GDM1 (cell line): ENCODE measurements at places on chromosomes 7 and 10.

DNA sequence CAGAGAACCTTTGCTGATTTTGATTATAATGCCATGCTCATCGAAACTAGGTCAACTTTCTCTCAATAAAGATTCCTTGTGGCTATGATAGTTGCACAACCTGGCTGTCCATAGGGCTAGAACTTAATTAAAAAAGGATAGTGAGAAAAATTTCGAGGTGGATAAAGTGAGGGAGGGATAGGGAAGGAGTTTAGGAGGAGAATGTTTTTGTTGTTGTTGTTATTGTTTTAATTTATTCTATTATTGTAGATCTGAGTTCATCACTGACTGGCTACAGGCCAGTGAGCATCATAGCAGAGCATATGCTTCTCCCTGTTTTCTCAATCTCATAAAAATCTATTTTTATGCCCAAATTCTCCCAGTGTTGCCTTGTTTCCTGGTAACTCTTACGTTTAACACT lies 688.7 kb upstream of the GRM3 start:
- DNase-seq = no peak

- no peak for DNase-seq
Measured at GRCh38 chr10:34013235-34013634, 678.8 kb upstream of the NRP1 start.

- no peak for DNase-seq
Measured at GRCh38 chr7:68434857-68435256, 1163.4 kb upstream of the AUTS2 start.

DNA sequence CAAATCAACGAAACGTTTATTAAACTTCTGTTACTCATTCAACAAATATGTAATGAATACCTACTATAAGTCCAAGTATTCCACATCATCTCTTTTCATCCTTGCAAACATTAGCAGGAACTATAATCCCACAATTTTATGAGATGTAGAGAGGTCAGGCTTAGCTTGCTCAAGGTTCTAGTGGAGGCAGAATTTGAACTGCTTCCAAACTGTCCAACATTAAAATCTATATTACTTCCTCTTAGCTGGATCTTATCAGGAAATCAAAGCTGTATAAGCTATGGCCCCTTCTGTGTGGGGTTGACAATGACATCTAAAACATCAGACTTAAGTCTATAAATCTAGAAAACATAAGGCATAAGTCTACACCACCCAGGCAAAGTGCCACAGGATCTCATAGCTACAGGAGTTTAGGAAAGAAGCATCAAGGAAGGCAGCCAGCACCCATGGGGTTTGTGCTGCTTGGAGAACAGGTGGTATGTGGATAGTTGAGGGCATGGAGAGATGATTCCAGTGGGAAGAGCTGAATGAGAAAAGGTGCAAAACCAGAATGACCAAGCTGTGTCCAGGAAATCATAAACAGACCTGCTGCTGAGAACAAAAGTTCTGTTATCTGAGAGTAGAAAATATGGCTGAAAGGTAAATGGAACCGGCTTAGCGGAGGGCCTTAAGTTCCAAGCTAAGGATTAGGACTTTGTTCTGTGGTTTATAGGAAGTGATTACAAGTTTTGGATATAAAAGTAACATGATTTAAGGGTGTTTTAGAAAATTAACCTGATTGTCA lies 34.5 kb downstream of the PAPSS2 start:
- no peak for DNase-seq

DNA sequence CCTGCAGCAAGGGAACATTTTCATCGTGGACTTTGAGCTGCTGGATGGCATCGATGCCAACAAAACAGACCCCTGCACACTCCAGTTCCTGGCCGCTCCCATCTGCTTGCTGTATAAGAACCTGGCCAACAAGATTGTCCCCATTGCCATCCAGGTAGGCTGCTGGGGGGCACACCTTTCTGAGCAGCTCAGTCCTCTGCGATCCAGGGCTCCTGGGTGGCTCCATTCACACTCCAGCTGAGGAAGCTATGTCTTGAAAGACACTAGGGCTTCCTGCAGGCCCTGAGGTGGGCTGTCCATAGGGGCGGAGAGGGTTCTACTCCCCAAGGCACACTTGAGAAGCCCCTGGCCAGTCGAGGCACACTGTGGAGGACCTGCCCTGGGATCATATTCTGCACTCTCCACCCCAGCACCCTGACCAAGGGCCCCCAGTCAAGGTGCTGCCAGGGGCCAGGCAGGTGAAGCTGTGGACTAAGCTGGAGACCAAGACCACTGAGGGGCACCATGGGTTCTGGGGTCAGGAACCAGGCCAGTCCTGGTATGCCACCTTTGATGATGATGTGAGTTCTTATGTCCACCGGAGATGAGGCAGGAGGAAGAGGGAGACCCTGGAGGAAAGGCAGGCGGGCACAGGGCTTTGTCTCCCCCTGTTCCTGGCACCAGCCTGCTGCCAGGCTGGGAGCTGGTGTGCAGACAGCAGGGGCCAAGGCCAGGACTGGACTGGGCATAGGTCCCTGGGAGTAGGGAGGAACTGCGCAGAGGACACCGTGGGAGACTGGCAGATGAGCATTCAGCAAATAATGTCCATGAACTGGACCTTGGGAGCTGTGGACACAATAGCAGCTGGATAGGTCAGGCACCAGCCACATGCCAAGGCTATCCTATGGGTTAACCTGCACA lies 54.8 kb downstream of the ALOX5 start:
- no peak for DNase-seq

DNA sequence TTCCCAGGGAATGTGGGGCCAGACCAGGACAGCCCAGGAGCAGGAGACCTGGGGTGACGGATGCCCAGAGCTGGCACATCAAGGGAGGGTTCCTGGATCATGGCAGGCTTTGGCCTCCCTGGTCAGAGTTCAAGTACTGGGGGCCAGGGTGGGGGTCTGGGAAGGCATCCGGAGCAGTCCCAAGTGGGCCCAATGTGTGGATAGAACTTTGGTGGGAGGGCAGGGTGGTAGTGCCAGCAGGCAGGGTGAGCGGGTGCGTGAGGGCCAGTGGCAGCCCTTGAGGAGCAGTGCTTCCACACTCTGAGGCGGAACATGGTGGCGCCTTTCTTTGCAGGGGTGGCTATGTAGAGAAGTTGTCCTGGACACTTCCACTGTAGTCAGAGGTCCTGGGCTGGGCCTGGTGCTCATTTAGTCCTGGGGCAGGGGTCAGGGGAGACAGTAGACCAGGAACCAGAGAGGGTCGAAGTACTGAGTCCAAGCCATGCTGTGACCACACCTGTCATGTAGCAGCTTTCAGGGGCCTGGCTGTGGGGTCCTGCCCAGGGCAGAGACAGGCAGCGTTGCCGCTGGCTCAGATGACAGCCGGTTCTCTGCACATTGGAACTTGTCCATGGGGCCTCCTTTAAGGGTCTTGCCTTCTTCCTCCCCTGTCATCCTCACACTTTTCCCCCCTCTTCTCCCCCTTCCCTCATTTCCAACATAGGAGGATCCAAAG lies 22.2 kb upstream of the CSGALNACT2 start:
- no peak for DNase-seq

- DNase-seq = no peak
Measured at GRCh38 chr10:48770561-48771089, 86.0 kb downstream of the WDFY4 start.

DNA sequence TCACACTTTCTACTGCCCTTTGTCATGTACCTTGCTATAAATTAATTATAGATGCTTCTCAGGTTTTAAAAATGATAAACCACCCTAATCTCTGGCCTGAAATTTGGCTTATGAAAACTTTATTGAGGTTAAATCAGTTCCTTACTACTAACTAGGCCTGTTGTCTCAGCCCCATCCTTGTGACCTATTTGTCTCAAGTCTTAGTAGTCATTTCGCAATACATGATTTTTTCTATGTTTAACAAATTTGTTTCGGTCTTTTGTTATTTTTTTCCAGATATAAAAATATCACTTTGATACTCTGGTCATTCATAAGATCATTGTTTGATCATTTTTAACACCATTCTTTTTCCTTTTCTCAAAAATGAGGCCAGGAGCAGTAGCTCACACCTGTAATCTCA lies 411.6 kb downstream of the GFRA1 start:
- no peak for DNase-seq

DNA sequence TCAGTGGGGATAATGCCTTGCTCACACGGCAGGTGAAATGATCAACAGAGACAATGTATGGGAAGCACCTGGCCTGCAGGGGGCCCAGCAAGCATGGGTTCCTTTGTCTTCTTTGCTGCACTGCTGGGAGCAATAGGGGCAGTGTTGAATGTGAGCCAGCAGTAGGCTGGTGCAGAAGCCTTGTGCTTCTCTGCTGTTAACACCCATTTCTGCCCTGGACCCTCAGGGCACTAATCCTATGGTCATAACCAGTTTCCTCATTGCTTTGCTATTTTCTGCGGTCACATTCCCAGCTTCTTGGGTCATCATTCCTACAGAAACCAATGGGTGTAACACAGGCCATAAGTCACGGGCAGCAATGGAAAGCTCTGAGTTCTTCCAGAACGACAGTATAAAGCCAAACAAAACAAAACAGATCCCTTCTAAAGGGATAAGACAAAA lies 10.9 kb upstream of the LGI1 start:
- DNase-seq = no peak

DNA sequence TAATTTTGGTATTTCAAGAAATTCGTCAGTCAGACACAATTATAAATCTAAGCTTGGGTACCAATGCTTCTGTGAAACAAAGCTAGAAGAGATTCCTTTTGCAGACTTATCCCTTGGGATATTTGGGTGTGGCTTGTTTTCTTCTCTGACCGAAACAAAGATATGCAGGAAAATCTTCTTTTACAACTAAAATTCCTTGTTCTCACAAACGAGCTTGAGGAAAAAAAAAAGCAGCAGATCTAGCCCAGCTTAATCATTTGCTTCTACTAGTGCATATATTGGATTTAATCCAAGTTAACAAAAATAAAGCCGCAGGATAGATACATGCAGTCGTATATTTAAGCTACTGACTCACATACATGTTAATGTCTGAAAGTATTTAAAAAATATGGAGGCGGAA lies 104.2 kb downstream of the PRTFDC1 start:
- no peak for DNase-seq

DNA sequence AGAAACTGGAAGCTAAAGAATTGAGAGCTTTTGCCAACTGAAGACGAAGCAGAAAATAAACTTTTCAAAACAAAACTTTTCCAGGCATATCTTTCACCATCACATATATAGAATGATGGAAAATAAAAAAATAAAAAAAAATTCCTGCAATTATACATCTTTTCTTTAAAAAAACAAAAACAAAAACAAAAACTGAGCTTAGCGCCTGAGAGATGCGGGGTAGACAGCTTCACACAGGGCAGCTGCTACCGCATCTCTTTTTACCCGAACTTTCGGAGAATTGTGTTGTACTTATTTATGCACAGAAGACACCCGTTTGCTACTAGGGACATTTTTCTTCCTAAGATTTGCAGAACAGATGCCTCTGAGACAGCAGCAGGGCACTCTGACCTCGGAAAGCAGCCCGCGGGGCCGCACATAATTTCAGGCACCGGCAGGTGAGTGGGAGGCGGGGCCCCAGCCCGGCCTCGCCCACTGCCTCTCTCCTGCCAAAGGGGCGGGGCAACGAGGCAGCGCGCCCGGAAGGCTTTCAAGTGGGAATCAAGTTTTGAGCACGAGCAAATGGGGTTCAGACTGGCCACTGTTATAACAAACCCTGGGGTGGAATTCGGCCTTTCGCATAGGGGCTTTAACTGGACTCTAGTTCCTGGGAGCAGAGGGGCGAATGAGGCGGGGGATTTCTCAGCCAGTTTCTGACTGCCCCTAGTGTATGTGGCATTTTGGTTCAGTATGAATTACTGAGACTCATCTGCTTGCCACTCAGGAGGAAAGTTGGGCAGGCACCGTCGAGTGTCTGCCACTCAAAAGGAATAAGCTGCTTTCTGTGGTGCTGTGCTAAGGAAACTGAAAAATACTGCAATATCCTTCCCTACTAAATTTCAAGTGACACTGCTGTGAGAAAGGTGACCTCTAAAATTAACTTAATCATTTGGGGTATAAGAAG lies 18.5 kb upstream of the FAM133B start:
- no peak for DNase-seq

DNA sequence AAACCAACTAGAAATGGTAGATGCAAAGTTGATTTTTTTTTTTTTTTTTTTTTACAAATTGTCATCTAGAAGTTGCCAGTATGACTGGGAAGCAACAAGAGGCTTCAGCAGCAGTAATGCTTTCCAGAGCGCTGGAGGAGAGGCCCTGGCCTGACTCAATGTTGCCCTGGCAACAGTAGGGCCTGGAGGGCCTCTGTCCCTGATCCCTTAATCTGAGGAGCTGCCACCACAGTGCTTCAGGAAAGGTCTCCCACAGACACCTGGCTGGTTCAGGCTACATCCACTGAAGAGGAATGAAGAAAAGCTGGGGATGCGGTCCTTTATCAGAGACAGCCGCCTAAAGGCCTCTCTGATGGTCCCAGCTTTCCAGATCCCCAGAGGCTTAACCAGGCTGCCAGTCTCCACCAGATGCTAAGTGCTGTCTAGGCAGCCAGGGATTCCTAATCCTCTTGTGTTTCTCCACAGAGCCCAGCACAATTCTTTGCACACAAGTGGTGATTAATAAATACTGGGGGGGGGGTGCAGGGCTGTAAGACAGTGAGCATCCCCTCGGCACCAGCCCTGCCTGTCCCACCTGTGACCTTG lies 33.7 kb downstream of the ZNF777 start:
- DNase-seq = no peak

DNA sequence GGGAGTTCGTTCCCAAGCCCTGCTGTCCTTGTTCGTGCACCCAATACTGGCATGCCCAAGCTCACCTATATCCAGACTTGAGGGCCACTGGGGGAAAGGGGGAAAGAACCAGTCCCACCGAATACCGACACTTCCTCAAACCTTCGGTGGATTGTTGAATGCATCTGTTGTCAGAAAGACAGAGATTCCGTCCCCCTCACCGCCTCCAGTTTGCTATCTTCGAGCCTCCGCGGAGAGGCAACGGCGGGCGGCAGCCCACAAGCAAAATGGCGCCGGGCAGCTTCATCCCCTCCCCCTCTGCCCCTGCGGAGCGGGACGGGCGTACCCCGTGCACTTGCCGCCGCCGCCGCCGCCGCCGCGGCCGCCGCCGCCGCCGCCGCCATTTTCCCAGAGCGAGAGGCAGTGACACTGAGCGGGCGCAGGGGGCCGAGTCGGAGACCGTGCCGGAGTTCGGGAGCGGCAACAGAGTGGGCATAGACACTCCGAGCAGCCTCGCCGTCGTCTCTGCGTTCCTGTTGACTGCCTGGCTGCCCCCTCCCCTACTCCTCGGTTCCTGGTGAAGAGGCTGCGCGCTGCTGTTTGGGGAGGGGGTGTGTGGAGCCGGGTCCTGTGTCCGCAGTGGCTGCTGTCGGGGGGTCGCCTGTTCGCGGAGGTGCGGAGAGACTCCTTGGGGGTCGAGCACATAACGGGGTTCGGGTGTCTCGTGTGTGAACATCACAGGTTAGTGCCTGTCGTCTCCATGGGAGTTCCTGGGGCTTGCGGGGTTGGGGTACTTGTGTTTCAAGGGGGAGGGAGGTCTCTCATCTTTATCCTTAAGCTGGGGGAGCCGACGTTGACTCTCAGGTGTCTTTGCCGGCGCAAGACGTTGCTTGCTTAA lies at the start of gene KMT2E:
KMT2E (plus strand) TSS at position 390 of the 877 bp plus-strand sequence. CDS start 26,748 bp downstream, outside the sequence.
- peak; percentile 88 for DNase-seq

GRCh38 chr7:104299323-104299722 lies 29.1 kb upstream of the LHFPL3 start:
- no peak for DNase-seq
